ENCODE measurements at places on chromosomes 16 and 17.

GRCh38 chr17:57536289-57536688, 208.8 kb downstream of the CCDC182 start:
- no peak for DNase-seq

- no peak for DNase-seq
These were observed 11.7 kb downstream of the ERN1 start for GRCh38 chr17:64117981-64118979.

GRCh38 chr17:28878981-28879380, 18.6 kb downstream of the FLOT2 start:
- peak; percentile 63 for DNase-seq

DNA sequence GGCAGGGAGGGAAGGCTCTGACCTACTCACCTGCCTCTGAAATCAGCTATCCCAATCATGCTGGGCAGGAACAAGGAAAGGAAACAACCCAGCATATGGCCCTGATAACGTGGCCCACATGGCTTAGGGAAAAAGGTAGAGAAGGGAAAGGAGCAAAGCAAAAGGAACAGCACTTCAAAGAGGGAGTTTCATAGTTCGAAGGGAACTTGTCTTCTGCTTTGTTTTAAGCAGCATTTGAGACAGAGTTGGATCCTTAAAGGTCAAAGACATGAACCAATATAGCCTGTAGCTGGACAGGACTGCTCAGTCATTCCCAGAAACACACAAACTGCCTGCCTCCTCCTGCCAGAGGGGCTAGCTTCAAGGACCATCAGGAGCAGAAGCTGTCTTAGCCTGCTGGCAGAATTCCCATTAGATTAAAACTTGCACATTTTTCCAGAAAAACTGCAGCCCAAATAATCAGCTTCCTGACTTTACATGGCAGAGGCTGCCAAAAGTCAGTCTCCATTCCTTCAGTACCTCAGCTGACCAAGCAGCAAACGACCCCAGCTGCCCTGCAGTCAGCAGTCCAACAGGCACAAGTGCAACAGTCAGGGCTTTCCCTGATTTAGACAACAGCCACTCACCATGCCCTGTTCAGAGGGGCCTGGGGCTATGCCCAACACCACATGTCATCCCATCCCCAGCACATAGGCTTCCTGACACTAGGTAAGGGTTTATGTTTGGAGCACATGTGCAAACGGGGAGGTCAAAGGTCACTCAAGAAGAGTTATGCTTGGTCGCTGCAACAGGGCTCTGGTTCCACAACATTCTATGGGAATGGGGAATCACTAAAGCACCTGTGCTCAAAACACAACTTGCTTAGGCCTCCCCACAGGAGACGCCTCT, 32.5 kb downstream of the RANBP10 start:
- no peak for DNase-seq

- DNase-seq = no peak
These were observed 116.1 kb downstream of the C16orf95 start for GRCh38 chr16:87201052-87201451.

DNA sequence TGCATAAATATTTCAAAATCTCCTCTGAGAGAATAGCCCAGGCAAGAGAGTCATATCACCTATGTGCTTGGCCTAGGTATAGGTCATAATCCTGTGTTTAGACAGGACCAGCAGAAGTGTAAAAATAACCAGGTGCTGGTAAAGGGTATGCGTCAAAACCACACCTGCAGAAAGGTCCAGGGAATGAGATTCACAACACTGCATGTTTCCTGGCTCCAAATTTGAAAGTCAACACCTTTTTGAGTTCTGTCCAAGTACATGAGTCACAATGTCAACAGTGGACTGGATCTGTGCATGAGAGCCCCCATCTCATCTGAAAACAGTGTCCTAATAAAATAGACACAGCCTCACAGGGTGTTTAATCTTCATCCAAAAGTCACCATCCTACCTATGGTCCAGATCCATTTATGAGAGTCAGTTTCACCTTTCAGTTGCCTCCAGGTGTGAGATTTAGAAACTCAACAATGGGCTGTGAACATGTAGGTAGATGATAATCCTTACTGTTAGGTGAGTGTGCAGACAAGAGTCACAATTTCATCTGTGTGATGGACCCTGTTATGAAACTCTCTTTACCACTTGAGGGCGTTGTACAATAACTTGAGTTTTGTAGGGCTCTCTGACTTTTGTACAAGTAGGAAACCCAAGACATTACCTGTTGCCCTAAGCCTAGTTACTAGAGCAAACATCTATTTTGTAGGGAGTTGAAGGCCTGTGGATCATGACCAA, 2100.7 kb downstream of the TP53TG3F start:
- no peak for DNase-seq

DNA sequence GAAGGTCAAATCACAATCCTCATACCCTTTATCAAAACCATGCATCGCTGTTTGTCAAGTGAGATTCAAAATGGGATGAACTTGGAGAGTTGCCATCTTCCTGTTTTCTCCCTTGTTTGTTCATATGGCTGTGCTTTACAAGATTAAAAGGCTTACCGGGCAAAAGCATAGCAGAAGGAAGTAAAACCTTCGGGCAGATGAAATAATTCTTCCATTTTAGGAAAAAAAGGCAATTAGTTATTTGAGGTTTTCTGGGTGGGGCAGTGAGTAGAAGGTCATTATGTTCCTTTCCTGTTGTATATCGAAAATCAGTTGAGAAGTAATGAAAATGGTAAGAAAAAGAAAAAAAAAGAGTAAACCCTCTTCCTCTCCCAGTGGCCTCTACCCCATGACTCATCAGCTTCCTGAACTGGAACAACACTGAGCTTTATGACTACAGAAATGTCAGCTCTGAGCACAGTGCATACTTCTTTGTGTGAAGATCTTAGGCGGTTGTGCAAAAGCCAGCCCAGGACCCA, 369.2 kb downstream of the CDH13 start:
- DNase-seq = no peak

GRCh38 chr17:4003501-4004421, 39.5 kb upstream of the ATP2A3 start:
- no peak for DNase-seq

- DNase-seq = no peak
These were observed 122.6 kb downstream of the USP22 start for GRCh38 chr17:20920095-20920814.

DNA sequence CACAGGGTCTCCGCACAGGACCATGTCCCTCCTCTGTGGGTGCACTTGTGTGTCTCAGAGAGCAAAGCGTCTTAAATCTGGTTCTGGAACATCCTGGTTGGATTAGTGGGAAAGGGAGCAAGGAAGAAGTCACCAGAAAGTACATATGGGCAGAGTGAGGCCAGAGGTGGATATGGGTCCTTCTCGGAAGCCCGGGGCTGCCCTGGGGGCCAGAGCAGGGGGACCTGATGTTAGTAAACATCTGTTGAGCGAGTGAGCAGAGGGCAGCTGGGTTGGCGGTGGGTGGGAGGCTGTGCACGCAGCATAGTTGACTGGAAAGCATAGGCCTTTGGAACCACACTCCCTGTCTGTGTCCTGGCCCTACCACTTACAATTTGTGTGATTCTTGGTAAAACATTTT, 22.7 kb downstream of the UNC13D start:
- DNase-seq = no peak

DNA sequence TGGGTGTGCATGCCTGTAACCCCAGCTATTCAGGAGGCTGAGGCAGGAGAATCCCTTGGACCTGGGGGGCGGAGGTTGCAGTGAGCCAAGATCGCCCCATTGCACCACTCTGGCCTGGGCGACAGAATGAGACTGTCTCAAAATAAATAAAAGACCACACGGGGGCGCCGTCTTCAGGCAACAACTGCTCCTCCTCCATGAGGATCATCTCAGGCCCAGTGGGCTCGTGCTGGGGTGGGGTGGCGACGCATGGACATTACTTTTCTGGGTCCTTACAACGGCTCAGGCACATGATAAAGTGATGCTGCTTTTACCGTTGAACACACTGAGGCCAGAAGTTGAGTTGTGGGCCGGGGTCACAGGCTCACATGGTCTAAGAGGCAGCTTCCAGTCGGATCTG, 56.2 kb downstream of the PRMT7 start:
- peak; percentile 74 for DNase-seq

GRCh38 chr16:17994027-17994426, 342.5 kb downstream of the NPIPA8 start:
- no peak for DNase-seq

- no peak for DNase-seq
These were observed 4.7 kb downstream of the PRAC1 start for GRCh38 chr17:48717367-48718226.

GRCh38 chr16:88451586-88452481, 1.2 kb upstream of the ZFPM1 start:
- DNase-seq = no peak

DNA sequence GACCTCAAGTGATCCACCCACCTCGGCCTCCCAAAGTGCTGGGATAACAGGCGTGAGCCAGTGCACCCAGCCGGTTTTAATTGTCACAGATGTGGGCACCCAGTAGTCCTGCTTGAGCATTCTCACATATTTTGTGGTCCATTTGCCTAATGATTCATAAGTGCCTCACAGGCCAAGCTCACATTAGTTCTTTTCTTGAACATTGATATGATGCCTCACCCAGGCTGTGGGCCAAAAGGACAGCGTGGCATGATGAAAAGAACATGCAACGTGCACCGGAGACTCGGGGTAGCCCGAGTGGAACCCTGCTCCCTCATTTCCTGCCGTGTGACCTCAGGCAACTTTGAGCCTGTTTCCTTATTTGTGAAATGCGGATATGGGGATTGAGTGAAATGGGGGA, 181.9 kb downstream of the SNX29 start:
- DNase-seq = no peak

GRCh38 chr16:27499659-27500055, 50.1 kb downstream of the GTF3C1 start:
- no peak for DNase-seq

- DNase-seq = no peak
These were observed 5.6 kb upstream of the THUMPD1 start for GRCh38 chr16:20747030-20747816.

DNA sequence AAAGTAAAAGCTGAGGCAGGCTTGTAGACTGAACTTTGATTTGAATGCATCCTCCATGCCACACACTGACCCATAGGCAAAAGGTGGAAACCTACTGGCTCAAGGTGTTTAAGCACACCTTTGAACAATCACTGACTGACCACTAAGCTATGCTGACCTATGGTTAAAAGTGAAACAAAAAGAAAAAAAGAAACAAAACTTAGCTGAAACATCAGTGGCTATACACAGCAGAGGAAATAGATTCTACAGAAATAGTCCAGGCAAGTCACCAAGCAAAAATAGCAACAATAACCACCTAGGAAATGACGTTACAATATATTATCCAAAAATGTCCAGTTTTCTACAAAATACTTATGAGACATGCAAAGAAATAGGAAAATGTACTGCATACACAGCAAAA, 60.2 kb downstream of the RPGRIP1L start:
- no peak for DNase-seq

- no peak for DNase-seq
These were observed 16.2 kb downstream of the CA4 start for GRCh38 chr17:60165971-60166370.

DNA sequence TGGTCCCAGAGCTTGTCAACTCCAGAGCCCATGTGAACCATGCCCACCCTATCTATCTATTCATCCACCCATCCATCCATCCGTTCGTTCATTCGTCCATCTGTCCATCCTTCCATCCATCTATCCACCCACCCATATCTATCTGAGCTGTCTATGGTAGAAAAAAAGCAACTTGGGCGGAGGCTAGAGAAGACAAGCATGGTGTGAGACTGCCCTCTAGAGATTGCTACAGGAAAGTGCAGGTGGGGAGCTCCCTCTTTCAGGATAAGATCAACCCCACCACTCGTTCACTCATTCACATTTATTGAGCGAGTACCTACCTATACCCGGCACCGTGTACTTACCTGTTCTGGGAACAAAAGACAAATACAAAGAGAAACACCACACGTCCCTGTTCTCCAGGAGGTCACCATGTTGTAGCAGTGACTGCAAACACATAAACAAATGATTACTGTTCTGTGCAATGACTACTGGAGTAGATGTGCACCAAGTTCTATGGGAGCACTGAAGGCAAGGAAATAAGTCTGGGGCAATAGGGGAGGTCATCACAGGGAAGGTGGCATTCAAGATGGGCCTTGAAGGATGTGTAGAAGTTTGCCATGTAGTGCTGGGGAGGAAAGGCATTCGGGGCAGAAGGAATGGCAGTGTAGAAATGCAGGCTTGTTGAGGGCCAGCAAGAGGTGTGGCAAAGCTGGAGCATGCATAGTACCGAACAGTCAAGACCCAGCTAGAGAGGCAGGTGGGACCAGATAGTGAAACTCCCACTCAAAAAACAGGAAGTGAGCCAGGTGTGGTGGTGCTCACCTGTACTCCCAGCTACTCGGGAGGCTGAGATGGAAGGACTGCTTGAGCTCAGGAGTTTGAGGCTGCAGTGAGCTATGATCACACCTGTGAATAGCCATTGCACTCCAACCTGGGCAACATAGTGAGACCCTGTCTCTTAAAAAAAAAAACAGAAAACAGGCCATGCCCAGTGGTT, 13.4 kb upstream of the ATP5MC1 start:
- DNase-seq = peak; percentile 82

- DNase-seq = no peak
These were observed 16.3 kb downstream of the ANKFY1 start for GRCh38 chr17:4247361-4247970.

GRCh38 chr17:64025732-64026294, 5.4 kb upstream of the ICAM2 start:
- peak; percentile 66 for DNase-seq

- no peak for DNase-seq
These were observed 6.1 kb downstream of the MT1H start for GRCh38 chr16:56675685-56676210.

Measured in GM13977 (cell line).